ENCODE measurements at places on chromosomes 6 and 20.

DNA sequence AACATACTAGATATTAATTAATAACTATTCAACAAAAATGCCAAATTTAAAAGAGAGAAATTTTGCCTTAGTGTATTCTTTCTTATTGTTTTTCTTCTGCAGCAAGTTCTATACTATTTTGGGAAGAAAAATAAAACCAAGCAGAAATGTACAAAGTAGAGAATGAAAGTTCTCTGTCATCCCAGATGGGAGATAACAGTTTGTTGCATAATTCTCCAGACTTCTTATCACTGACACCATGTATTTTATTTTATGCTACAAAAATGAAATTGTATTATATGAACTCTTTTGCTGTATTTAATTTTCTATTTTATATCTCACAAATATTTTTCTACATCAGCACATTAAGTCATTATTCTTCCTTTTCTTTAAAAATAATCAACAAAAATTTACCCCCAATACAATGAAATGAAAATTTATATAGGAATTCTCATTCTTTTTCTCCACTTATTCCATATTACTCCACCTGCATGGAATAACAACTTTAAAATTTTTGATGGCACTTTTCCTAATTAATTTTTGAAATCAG is 18.2 kb downstream of the TMEM244 start:
- peak; percentile 58 for DNase-seq

DNA sequence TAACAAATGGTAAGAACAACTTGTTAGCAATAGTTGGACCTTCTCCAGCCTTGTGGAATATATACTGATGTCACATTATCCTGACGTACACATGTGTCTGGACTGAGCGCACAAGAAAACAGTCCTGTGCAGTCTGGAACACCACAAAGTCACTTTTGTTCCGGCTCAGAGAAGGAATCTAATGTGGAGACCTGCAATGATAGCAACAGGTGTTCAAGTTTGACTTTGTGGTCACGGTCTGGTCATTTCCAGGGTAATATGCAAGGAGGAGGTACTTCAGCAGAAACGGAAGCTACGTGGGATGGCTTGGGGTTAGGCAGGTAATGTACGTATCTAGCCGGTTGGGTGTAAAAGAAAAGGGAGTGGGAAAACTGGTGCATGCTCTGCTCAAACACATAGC is 687.2 kb upstream of the AGPAT4 start:
- no peak for DNase-seq

GRCh38 chr6:116500969-116501433 is 10.4 kb upstream of the CALHM5 start:
- no peak for DNase-seq

- DNase-seq: no peak
Measured at GRCh38 chr6:30997301-30997700, 13.0 kb upstream of the MUC22 start.

- no peak for DNase-seq
Measured at GRCh38 chr20:42844751-42845150, 345.0 kb downstream of the PTPRT start.
